Activated T-helper 1 cell treated with anti-CD3 and anti-CD28 coated beads, Interleukin-12 subunit alpha, Interleukin-12 subunit beta, Interleukin-2, Interleukin-4 antibody, amounts not matched to agents 30 ng/mL and 10 ng/mL and 1 ng/mL, durations not matched to agents 14 hours and 24 hours and 36 hours (primary cell): ENCODE measurements at places on chromosomes 1 and 21. TPM values are rescaled to one million over a fixed set of nuclear protein-coding genes. Genes with fewer than 3 reads are reported as not detected.

- DNase-seq: no peak
- H3K27ac ChIP-seq: no peak overlapping the region
- no peak overlapping the region for H3K4me3 ChIP-seq
- no peaks in the 10 kb centered on the region for H3K36me3 ChIP-seq
- no peaks in the 10 kb centered on the region for H3K4me1 ChIP-seq
These were observed 24.8 kb downstream of the LYPD8 start for GRCh38 chr1:248730507-248731335.

The TSEN15 gene
- total RNA-seq: 49.8 and 50.2 TPM in 2 replicates

- H3K4me3 ChIP-seq: no peak overlapping the region
- DNase-seq: no peak
- peaks cover 13% of the 10 kb centered on the region for H3K4me1 ChIP-seq
- peaks cover 21% of the 10 kb centered on the region for H3K36me3 ChIP-seq
- H3K27ac ChIP-seq: no peak overlapping the region
These were observed 70.4 kb downstream of the MPZL1 start for GRCh38 chr1:167792188-167792565.

- no peaks in the 10 kb centered on the region for H3K4me1 ChIP-seq
- H3K36me3 ChIP-seq: no peaks in the 10 kb centered on the region
- no peak overlapping the region for H3K27ac ChIP-seq
- H3K27me3 ChIP-seq: peaks cover 6% of the 10 kb centered on the region
These were observed 77.5 kb upstream of the CAPZB start for GRCh38 chr1:19562847-19563246.

- no peak overlapping the region for H3K4me3 ChIP-seq
- H3K4me1 ChIP-seq: no peaks in the 10 kb centered on the region
- no peaks in the 10 kb centered on the region for H3K36me3 ChIP-seq
- no peak overlapping the region for H3K27ac ChIP-seq
- H3K27me3 ChIP-seq: peaks cover 9% of the 10 kb centered on the region
- no peak for DNase-seq
These were observed 267.2 kb upstream of the PLXNA2 start for GRCh38 chr1:208511242-208511860.

The TDRD5 gene
- not detected in 2 replicates for total RNA-seq

DNA sequence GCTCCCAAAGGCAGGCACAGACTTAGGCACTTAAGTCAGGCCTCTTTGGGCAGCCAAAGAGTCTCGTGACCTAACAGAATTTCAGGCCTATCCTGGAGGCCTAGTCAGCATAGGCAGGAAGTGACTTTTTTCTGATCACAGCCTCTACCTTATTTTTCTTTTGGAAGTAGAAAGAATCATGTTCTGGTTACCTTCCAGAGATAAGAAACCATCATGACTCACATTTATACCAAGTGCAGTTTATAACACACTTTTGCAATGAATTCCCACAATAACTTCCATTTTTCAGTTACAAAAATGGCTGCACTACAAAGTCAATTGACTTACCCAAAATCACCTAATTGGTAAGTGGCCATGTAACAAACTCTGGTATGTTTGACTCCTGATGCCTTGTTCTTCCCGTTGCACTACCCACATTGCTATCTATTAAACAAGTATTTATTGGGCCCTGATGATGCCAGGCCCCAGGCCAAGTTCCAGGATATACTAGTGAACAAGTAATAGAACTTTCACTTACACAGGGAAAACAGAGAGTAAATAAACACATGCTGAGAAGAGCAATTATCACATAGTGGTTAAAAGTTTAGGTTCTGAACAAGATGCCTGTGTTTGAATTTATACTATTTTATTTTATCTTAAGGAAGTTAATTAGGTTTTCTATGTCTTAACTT lies 74.3 kb downstream of the SH3GLB1 start:
- H3K27ac ChIP-seq: no peak overlapping the region
- H3K4me3 ChIP-seq: no peak overlapping the region
- H3K4me1 ChIP-seq: peaks cover 15% of the 10 kb centered on the region
- H3K36me3 ChIP-seq: no peaks in the 10 kb centered on the region

DNA sequence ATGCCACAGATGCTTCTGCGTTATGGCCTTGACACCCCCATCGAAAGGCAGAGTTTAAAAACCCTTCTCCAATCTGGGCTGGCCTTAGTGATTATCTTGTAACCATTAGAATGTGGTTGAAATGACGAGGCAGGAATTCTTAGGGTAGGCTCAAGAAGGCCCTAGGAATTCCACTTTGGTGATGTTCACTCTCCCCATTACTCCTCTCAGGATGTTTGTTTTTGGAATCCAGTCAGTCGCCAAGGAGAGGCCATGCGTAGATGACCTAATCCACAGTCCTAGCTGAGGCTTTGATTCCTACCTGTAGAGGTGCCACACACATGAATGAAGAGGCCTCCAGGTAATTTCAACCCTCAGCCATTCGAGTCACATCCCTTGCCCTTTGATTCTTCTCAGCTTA lies 318.2 kb downstream of the NEGR1 start:
- H3K27me3 ChIP-seq: no peaks in the 10 kb centered on the region
- H3K4me3 ChIP-seq: no peak overlapping the region
- no peaks in the 10 kb centered on the region for H3K4me1 ChIP-seq
- no peak for DNase-seq

GRCh38 chr1:65395887-65396612 lies 24.4 kb upstream of the LEPR start:
- H3K4me1 ChIP-seq: peaks cover 79% of the 10 kb centered on the region
- H3K4me3 ChIP-seq: peak overlapping the region; percentile 5
- no peaks in the 10 kb centered on the region for H3K27me3 ChIP-seq
- peak overlapping the region; percentile 68 for H3K27ac ChIP-seq
- DNase-seq: peak; percentile 16

DNA sequence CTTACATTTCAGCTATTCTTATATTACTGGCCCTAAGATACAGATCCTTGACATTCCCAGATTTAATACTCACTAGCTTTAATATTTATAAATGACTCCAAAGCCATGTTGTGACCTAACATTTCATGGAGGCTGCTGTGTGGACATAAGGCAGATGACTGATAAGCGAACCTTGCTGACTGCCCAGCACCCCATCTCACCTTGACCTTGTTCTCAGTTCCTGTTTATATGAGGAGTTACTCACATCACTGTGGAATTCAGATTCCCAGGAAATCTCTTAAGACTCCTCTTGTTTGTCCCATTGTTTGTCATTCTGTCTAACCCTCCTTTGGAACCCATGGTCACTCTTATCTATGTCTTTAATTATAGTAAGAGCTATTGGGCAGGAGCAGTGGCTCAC lies 21.9 kb downstream of the RAB3B start:
- H3K36me3 ChIP-seq: no peaks in the 10 kb centered on the region
- H3K27me3 ChIP-seq: peaks cover 12% of the 10 kb centered on the region
- no peak for DNase-seq
- H3K4me3 ChIP-seq: no peak overlapping the region
- H3K4me1 ChIP-seq: no peaks in the 10 kb centered on the region

- no peaks in the 10 kb centered on the region for H3K27me3 ChIP-seq
These were observed 12.8 kb downstream of the GPN2 start for GRCh38 chr1:26877326-26877725.

DNA sequence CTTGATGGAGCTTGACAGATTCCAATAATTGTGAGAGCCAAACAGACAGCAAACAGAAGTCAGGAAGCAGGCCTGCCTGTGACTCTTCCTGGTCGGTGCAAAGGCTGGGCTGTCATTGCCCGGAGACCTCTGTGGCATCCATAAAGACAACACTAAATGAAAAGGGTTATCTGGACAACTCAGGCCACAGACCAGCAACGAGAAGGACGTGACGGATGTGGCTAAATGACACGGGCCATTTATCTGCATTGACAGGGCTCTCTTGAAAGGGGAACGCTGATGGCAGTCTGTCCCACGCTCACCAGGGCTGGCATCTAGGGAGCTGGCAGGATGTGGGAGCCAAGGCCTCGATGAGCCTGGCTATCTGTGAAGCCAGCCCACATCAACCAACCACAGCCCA lies 35.0 kb downstream of the HMGB4 start:
- H3K4me3 ChIP-seq: no peak overlapping the region
- H3K27ac ChIP-seq: no peak overlapping the region
- no peaks in the 10 kb centered on the region for H3K36me3 ChIP-seq
- peaks cover 11% of the 10 kb centered on the region for H3K27me3 ChIP-seq

DNA sequence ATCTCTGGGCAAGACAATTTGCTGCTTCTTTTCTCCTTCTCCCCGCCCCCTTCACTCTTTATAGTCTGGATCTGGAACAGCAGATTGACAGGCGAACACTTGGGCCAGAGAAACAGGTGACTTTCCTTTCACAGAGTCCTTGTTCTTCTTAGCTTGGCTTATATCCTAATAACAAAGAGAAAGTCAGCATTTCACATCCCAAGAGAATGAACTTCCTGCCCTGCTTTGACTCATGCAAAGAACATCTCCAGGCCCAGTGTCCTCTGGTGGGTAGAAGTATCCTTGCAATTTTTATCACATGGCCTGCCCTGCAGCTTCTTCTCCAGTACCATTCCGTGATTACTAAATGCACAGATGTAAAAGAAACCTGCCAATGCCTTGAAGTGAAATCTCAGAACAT lies 764.4 kb downstream of the ADGRL2 start:
- peaks cover 2% of the 10 kb centered on the region for H3K27me3 ChIP-seq
- H3K27ac ChIP-seq: no peak overlapping the region
- no peak overlapping the region for H3K4me3 ChIP-seq

The UBE2U gene
- total RNA-seq: not detected in 2 replicates

GRCh38 chr21:44913425-44914175 lies 7.1 kb downstream of the ITGB2 start:
- peak overlapping the region; percentile 99 for H3K27ac ChIP-seq
- no peak for DNase-seq
- peaks cover 81% of the 10 kb centered on the region for H3K4me1 ChIP-seq
- H3K27me3 ChIP-seq: no peaks in the 10 kb centered on the region
- H3K36me3 ChIP-seq: peaks cover 36% of the 10 kb centered on the region
- peak overlapping the region; percentile 85 for H3K4me3 ChIP-seq

The HAO2 gene
- total RNA-seq: not detected in 2 replicates

GRCh38 chr1:177984136-177984525 lies 14.3 kb upstream of the SEC16B start:
- no peaks in the 10 kb centered on the region for H3K4me1 ChIP-seq
- no peaks in the 10 kb centered on the region for H3K36me3 ChIP-seq
- H3K27me3 ChIP-seq: no peaks in the 10 kb centered on the region
- H3K4me3 ChIP-seq: no peak overlapping the region
- no peak for DNase-seq
- H3K27ac ChIP-seq: no peak overlapping the region

The OR2T33 gene
- total RNA-seq: not detected in 2 replicates

DNA sequence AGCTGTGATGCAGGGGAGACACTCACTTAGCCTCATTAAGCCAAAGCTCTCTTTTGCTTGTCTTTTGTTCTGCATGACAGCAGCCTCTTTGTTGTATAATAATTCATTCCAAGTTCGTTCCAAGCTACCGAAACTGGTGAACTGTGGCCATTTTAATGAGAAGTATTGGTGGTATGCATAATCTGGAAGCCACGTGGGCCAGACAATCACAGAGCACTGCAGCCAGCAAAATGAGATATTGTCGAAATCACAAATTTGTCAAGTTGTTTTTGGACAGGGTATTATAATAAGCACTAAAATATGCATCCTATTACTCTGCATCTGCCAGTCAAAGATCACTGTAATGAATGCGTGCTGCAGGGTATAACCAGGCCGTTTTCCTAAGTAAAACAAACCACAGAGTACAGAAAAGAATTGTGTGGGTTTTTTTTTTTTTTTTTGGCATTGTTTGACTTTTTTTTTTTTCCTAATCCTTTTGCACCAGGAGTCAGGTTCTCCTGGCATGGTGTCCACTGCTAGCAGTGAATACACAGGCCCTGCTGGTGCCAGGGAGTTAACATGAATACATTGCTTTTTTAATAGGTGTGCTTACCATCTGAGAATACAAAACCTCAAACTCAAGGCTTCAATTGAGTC lies 423.9 kb downstream of the PTBP2 start:
- DNase-seq: no peak
- no peak overlapping the region for H3K4me3 ChIP-seq
- no peak overlapping the region for H3K27ac ChIP-seq
- H3K4me1 ChIP-seq: no peaks in the 10 kb centered on the region
- H3K36me3 ChIP-seq: no peaks in the 10 kb centered on the region
- no peaks in the 10 kb centered on the region for H3K27me3 ChIP-seq

The DMRTA2 gene
- total RNA-seq: not detected in 2 replicates

- H3K27ac ChIP-seq: no peak overlapping the region
- H3K36me3 ChIP-seq: no peaks in the 10 kb centered on the region
- peaks cover 7% of the 10 kb centered on the region for H3K27me3 ChIP-seq
- no peaks in the 10 kb centered on the region for H3K4me1 ChIP-seq
These were observed 28.2 kb upstream of the ATP1B1 start for GRCh38 chr1:169078163-169078883.

- peaks cover 6% of the 10 kb centered on the region for H3K4me1 ChIP-seq
- no peak overlapping the region for H3K27ac ChIP-seq
- H3K4me3 ChIP-seq: no peak overlapping the region
- peaks cover 55% of the 10 kb centered on the region for H3K27me3 ChIP-seq
- H3K36me3 ChIP-seq: peaks cover 2% of the 10 kb centered on the region
- no peak for DNase-seq
These were observed 21.1 kb downstream of the ERG start for GRCh38 chr21:38477226-38477625.

DNA sequence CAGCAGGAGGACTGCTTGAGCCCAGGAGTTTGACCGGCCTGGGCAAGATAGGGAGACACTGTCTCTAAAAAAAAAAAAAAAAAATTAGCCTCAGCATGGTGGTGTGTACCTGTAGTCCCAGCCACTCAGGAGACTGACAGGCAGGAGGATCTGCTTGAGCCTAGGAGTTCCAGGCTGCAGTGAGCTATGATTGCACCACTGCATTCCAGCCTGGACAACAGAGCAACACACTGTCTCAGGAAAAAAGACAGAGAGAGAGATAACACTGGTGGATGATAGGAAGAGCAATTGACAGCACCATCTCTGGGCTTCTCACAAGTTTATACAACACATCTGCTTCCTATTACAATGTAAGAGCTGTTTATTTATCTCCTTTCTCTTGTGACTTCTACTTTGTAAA lies 2.4 kb upstream of the RNU11 start:
- peak overlapping the region; percentile 16 for H3K4me3 ChIP-seq
- H3K27ac ChIP-seq: no peak overlapping the region
- DNase-seq: no peak
- peaks cover 10% of the 10 kb centered on the region for H3K36me3 ChIP-seq
- H3K4me1 ChIP-seq: peaks cover 54% of the 10 kb centered on the region

DNA sequence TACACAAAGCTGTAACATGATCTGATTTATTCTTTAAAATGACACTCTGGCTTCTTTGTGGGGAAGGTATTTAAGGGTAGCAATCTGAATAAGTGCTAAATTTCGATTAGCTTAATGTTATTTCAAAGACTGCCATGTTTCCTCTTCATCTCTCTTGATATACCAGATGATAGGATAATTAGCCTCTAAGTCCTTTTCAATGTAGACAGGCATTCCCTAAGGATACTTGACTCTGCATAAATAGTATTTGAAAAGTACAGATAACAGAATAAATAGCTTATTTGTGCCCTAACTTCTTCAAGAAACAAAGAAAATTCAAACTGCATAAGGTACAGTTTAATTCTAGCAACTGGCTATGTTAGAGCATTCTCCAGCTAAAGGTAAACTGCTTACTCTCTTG lies 46.2 kb downstream of the ARHGAP29 start:
- no peak for DNase-seq
- H3K4me1 ChIP-seq: no peaks in the 10 kb centered on the region
- no peak overlapping the region for H3K4me3 ChIP-seq
- H3K27me3 ChIP-seq: peaks cover 15% of the 10 kb centered on the region
- H3K27ac ChIP-seq: no peak overlapping the region

- H3K27ac ChIP-seq: no peak overlapping the region
- H3K4me3 ChIP-seq: no peak overlapping the region
- DNase-seq: no peak
- no peaks in the 10 kb centered on the region for H3K36me3 ChIP-seq
- H3K4me1 ChIP-seq: peaks cover 5% of the 10 kb centered on the region
These were observed 107.4 kb downstream of the MATN1 start for GRCh38 chr1:30615816-30616590.

The HHAT gene
- 0.67 and 0.73 TPM in 2 replicates for total RNA-seq

The RAB7B gene
- total RNA-seq: not detected in 2 replicates
